Bronchial smooth muscle cell (primary cell): ENCODE measurements at places on chromosomes 2 and 18. TPM values are rescaled to one million over a fixed set of nuclear protein-coding genes. Genes with fewer than 3 reads are reported as not detected.

The INHBB gene
- total RNA-seq, result not detected in 2 replicates

The EGR4 gene
- under 0.01 TPM in 1 of 2 replicates, not detected in the other for total RNA-seq

The GREB1L gene
- total RNA-seq, result 0.16 TPM in 1 of 2 replicates, not detected in the other

The DOCK10 gene
- 15.1 and 29.5 TPM in 2 replicates for total RNA-seq
